Renal cortical epithelial cell (primary cell): ENCODE measurements at places on chromosomes 1 and 21. TPM values are rescaled to one million over a fixed set of nuclear protein-coding genes. Genes with fewer than 3 reads are reported as not detected.
A peak's percentile ranks its signal among the peaks of the same experiment; 100 is the strongest.

The RBP7 gene
- total RNA-seq = 0.25 and 9.7 TPM in 2 replicates

The MAB21L3 gene
- total RNA-seq = 6.9 and 11.1 TPM in 2 replicates

DNA sequence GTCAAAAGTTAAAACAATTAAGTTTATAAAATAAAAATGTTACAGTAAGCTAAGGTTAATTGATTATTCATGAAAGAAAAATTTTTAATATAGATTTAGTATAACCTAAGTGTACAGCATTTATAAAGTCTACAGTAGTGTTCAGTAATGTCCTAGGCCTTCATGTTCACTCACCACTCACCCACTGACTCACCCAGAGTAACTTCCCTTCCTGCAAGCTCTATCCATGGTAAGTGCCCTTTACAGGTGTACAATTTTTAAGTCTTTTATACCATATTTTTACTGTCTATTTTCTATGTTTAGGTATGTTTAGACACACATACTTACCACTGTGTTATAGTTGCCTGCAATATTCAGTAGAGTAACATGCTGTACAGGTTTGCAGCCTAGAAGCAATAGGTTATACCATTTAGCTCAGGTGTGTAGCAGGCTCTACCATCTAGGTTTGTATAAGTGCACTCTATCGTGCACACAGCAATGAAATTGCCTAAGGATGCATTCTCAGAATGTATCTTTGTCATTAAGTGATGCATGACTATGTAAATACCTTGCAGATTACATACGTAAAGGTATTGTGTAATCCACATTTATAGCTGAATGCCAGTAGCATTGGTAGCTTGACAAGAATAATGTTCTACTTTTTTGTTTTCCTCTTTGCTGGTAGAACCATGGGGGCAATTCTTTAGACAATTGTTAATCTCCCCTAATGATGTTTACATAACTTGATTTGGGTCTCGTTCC lies 35.7 kb upstream of the GPR88 start:
- peak; percentile 1 for DNase-seq

GRCh38 chr1:112923959-112924349 lies 32.0 kb downstream of the SLC16A1 start:
- no peak for DNase-seq

DNA sequence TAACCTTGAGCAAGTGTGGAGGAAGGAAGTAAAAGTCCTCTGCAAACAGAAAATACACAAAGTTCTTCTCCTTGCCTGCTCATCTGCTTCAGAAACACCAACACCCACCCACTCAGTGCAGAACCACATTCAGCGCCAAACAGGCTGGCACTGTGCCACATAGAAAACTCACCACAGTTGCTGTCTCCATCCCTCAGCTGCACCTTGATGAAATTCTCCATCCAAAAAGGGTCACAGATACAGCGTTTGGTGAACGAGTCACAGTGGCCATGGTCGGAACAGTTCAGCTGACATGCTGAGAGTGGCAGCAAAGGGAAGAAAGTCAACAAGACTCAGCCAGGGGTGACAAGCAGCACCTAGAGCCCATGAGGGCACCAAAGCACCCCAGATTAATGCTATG lies 114.5 kb downstream of the KIAA0319L start:
- DNase-seq = no peak

- DNase-seq = peak; percentile 75
These were observed 37.8 kb downstream of the SGIP1 start for GRCh38 chr1:66571789-66572188.
